ENCODE measurements at places on chromosomes 1 and 21.

DNA sequence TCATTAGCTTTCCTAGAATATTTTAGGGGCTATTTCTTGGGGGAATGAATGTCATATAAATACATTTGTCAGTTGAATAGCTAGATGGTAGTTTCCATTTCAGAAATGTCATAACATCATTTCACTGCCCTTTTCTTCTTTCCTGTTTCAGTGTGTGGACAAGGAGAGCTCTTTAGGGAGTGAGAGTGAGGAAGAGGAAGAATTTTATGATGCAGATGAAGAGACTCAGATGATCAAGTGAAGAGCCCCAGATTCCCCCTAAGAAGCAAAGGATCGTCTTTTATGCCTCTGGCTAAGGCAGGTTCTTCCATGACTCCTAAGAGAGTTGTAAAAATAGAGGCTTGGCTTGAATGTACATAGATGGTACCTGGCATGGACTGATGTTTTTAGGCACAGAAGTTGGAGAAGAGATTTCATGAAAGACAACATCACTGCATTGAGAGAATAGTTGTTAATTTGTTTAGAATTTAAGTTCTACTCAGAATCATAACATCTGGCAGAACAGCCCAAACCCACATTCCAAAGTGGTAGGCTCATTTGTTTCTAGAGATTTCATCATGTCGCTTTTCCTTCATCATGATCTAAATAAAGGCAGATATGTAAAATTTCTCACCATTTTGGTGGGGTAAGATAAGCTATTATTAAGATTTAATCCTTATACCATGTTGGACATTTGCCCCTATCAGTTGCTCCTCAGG is 44.2 kb upstream of the MAB21L3 start:
- DNase-seq = no peak

GRCh38 chr1:12467570-12468286 is 150.3 kb downstream of the DHRS3 start:
- DNase-seq = no peak

DNA sequence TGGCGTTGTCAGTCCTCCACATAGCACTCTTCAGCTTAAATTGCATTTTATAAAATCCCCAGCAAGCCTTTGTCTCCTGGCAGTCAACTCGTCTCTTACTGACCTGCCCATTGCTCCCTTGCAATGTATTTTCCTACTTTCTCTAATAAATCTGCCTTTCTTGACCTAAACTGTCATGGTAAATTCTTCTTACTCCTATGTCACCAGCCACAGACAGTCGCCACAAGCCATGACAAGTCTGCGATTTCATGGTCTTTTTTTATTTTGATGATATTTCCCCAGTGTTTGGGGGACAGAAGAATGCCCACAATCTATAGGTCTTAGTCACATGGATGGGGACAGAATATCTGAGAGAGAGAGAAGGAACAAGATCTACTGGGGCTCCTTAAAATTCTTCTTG is 8.4 kb downstream of the IFNAR2 start:
- no peak for DNase-seq

DNA sequence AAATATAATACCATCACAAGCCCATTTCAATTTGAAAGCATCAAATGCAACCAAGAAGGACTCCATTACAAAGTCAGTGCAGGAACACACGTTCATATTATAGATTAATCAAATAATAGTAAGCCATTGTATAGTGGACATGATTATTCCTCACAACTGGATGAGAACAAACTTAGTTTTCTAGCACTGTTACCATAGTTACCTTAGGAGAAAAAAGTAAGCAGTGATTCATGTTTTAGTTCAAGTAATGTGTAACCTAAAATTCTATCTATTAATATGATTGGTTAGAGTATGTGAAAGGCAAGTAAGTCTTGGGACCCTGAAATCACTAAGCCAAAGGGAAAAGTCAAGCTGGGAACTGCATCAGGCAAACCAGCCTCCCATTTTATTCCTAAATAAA is 15.2 kb downstream of the SSX2IP start:
- no peak for DNase-seq

- DNase-seq = no peak
These were observed 6.6 kb downstream of the SELP start for GRCh38 chr1:169623132-169623926.

GRCh38 chr1:64691626-64692025 is 53.2 kb upstream of the RAVER2 start:
- DNase-seq = no peak

- no peak for DNase-seq
These were observed at the start of gene RHBDL2 for GRCh38 chr1:38941527-38942019. Gene RHBDL2 (minus strand): TSS chr1:38941830. CDS start chr1:38919212, 22,618 bp downstream.

DNA sequence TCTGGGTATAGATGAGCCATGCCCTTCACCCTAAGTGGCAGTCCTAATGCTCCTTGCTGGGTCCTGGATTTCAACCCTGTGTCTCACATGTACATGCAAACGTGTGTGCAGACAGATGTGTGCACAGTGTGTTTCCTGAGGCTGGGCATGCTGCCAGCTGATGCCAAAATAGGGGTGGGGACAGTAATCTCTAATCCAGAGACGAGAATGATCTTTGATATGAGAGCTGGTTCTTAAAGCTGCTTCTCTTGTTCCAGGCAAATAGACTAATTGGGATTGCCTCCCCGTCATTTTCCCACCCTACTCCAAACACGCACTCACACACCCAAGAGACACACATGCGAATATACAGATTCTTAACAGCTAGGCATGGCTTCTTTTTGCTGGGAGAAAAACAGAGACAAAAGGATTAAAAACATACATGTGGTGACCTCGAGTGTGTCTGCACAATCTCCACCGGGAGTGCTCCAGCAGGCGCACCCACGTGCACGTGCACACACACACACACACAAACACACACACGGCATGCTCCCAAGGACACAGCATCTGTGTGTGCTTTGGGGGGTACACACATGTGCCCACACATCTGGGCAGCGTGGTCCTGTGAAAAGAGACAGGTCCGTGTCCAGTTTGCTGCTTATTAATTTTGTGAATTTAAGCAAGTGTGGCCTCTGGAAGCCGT is 102.1 kb upstream of the ZBTB40 start:
- no peak for DNase-seq

DNA sequence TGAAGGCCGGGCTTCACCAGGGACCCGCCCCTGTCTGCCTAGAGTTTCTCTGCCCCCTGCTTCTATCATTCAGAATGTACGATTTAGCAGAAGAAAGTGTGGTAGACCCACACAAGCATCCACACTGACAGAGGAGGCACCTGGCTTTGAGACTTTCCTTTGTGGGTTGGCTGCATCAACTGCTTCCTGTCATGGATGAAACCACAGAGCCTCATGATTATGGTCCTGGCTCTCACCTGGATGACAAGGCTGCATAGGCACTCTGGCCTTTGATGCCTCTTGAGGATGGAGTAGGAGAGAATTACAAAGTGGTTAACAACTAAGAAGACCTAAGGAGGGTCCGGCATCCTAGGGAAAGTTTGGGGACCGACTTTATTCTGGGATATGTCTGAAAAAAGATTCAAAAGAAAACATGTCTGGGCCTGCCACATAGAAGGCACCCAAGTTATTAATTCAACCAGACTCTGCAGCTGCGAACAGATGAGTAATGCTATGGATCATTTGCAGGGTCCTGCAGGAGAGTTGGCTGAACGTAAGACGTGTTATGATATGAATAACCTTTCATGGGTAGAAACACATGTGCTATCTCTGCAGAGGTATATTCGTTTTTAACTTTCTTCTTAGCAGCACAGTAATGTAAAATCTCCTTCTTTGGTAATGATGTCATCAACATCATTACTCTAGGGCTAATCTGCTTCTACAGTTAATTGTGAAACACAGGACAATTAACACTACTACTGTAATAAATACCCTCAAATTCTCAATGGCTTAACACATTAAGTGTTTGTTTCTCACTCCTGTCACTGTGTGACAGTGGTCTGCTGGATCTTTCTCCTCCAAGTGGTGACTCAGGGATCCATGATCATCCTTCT is 136.2 kb downstream of the SLC35F3 start:
- no peak for DNase-seq

- no peak for DNase-seq
These were observed 821 bp downstream of the MASP2 start for GRCh38 chr1:11046270-11046566.

- no peak for DNase-seq
These were observed 83.6 kb upstream of the FOXD3 start for GRCh38 chr1:63238721-63239120.

- DNase-seq = no peak
These were observed 14.2 kb downstream of the S100A7A start for GRCh38 chr1:153430561-153430960.

GRCh38 chr1:14704846-14705245 is 106.4 kb downstream of the KAZN start:
- DNase-seq = no peak

DNA sequence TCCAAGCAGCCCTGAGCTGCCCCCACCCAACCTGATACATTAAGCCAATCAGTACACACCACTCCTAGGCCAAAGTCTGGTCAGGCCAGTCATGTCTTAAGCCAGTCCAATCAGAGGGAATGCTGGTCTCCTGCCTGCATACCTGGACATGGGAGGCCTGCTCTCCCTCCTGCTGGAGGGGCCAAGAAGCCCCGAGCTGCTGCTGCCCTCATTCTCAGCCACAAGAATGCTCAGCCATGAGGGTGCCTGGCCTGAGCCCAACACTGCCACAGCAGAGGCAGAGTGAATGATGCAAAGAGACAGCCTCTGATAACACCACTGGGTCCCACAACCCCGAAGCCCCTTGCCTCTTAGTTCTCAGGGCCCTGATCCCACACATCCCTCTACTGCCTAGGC is 23.0 kb downstream of the CHD5 start:
- DNase-seq = no peak

DNA sequence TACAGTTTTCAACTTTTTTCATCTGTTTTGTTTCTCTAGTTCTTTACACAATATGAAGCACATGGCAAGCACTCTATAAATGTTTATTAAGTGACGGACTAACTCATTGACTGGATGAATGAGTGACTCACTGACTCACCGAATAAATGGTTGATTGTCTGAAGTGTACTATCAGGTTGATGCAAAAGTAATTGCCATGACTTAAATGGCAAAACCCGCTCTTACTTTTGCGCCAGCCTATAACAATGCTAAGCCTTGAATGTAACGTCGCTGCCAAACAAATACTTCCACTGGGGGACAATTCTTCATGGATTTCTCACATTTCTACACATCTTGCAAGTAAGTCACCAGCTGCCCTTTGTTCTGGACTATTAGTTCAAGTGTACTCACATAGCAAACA is 109.0 kb upstream of the KCTD3 start:
- no peak for DNase-seq

DNA sequence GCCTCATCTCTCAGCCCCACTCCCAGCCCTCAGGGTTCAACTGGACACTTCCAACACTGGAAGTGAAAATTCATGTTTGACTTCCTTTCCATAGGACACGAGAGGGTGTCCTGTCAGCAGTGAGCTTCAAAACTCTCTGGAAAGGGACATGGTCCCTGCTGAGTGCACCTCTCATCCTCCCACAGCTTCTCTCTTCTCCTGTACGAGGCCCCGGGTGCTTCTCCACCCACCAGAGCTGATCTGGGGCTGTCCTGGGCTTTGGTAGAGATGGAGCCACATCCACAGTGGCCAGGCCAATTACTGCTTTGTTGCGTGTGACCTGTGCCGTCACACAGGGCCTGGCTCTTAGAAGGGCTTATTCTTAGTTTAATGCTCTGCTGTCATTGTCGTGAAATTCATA is 182.3 kb downstream of the RRAGC start:
- DNase-seq = no peak

DNA sequence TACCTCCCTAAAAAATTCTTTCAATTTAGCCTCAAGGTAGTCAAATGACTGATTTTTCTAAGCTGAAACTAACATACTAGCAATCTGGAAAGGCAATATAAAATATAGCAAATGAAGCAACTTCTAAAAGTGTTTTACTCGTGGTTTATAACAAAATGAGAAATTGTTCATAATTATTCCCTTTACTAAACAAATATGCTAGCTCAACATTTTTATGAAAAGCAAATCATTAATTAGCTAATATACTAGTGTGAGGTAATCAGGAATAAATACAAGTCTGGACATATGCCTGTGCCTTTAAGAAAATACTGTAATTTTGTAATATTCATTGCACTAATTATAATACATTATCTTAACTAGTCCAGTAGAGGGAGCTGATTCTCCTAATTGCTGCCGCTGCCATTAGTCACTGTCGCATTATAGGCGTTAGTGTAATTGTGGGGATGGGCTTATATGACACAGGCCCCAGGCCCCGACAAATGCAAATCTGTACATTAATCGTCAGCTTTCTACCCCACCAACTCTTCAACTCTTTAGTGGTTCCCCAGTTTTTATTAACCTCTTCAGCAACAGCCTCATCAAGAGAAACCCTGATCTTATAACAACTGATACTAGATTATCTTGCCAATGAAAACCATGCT is 160.9 kb downstream of the GABPA start:
- peak; percentile 75 for DNase-seq

DNA sequence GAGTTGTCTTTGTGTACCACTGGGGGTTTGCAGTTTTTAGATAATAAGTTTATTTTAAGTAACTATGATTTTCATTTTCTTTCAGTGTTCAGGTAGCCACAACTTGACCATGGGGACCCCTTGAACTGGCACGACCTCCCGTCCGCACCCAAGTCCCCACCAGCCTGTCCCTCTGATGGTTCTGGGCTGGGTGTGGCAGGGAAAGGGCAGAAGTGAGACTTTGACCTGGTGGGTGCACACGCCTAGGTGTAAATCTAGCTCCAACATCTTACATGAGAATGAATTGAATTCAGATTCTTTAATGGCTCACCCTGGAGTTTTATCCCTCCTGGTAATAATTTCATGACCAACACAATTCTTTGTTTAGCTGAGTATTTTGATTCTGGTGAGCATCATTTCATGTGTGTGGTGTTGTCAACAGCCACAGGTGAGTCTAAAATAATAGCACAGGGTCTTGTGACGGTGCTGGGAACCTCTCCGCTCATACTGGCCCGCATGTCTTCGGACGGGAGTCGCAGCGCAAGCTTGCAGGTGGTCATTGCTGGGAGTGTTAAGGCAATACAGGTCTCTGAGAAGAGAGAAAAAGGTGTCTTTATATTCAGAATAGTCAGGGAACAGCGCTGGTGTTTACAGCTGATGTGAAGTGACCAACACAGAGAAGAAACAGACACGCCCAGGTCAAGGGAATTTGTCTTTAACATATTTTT is 50.8 kb upstream of the POFUT2 start:
- DNase-seq = no peak

DNA sequence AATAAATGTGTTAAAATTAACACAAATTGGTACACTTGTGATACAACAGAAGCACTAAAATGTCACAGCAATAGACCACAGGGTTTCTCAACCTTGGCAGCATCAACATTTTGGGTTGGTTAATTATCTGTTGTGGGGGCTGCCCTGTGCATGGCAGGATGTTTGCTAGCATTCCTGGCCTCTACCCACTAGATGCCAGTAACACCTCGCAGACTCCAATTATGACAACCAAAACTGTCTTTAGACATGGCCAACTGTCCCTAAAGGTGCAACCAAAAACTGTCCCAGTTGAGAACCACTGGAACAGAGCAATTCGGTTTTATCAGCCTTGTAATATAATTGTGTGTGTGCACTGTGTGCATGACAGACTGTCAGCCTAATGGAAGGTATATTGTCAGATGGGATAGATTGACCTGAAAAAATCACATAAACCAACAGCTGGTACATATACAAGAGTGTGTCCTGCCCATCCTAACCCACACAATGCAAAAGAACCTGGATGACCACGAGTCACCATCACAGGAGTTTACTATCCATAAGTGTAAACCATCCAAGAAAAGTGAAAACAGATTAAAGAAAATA is 13.5 kb upstream of the ERG start:
- peak; percentile 65 for DNase-seq

GRCh38 chr1:202276081-202276715 is 65.5 kb downstream of the UBE2T start:
- no peak for DNase-seq

- DNase-seq = no peak
These were observed 4.7 kb downstream of the ADGRB2 start for GRCh38 chr1:31759298-31760023.

- peak; percentile 94 for DNase-seq
These were observed 116.8 kb downstream of the TOMM20 start for GRCh38 chr1:235011599-235012435.
